ENCODE measurements at places on chromosomes 7 and 10.

DNA sequence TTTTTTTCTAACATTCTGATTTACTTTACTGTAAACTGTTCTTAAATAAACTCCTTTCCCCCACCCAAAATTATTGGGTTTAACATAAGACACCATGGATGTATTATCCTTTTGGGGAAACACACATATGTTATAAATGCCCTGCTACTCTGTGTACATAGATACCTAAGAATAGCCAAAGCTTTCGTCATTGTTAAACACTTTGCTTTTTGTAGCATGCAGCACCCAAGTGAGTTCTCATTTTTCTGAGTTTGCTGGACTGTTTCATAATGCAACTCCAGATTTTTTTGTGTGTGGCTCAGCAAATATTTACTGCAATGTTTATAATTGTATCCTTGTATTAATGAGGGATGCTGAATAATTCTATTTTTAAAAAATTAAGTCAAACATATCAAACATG is 86.9 kb downstream of the VTI1A start:
- no peak for DNase-seq

- no peak for DNase-seq
Measured at GRCh38 chr10:13654846-13655245, 68.1 kb downstream of the PRPF18 start.

DNA sequence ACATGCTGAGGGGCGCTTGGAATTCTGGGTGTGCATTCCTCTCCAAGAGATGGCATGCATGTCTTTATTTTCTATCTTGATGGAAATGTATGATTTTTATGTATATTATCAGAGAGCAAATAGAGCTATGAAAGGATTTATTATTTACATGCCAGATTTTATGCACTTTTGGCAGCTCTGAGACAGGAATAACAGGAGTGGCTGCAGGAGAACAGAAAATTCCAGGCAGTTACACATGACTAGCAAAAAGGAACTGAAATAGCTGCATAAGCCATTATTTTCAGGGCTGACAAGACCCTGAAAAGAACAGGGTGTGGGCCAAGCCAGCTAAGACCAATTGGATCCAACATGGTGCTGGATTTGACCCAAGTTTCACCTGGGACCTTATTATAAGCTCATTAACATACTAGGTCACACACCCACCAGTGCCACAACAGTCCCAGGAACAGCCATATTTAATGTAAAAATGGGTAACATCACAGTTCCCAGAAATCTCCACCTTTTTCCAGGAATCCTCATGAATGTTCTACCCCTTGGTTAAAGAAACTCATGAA is 43.2 kb upstream of the ACSL5 start:
- no peak for DNase-seq

GRCh38 chr7:12705878-12706277 is 18.4 kb downstream of the ARL4A start:
- DNase-seq: no peak

GRCh38 chr10:4270116-4270515 is 485.1 kb upstream of the KLF6 start:
- DNase-seq: no peak

DNA sequence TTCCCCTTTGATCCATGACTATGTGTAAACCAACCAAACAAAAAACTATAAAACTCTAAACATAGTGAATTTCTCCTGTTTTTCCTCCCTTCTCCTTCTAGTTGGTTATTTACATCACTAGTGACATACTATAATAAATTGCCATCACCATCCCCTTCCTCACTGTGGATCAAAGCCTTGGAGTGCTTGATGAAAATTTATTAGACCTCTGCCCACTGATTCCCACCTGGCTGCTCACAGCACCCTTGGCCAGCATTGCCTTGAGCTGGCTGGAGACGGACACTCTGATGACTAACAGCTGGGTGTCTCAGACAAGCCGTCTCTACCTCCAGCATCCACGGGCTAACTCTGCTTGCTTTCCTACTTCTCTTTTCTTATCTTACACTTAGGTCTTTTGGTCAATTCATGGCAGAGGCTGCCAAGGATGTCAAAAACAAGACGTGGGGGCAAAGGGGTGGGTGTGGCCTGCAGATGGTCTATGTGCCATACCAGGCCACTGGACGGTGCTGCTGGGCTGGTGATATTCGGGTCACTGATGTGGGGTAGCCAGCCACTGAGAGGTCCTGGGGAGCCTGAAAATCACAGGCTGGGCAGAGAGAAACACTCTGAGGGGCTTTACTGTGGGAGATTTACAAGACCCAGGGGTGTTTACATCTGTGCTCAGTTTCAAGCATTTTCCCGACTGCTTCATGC is 207.8 kb downstream of the TAX1BP1 start:
- DNase-seq: no peak

- no peak for DNase-seq
Measured at GRCh38 chr7:100126239-100126930, 382 bp upstream of the MBLAC1 start.

- DNase-seq: no peak
Measured at GRCh38 chr10:122044045-122044661, 55.2 kb downstream of the TACC2 start.

DNA sequence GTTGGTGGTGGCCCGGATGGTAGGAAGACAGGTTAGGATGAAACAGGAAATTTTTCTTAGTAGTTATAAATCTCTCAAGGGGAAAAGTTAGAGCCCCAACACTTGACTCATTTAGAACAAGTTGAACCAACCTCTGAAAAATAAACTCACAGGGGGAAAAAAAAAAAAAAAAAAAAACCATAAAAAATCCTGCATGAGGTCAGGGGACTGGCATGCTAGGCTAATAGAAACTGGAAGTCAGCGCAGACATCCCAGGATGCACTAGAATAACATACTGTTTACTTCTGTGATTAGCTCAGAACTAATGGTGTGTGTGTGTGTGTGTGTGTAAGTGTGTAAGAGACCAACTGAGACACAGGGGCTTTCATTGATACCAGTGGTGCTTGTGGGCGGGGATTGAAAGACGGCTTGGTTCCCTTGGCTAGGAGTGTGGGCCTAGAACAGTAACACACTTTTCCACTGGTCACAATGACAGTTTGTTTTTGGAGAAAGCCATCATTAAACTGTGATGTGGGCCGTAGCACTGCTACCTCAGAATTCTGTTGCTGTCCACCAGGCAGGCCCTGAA is 491.6 kb upstream of the GALNT17 start:
- no peak for DNase-seq

GRCh38 chr10:67506083-67506756 is 189.8 kb downstream of the CTNNA3 start:
- DNase-seq: no peak

- no peak for DNase-seq
Measured at GRCh38 chr7:135150072-135150782, 2.4 kb downstream of the TMEM140 start.

DNA sequence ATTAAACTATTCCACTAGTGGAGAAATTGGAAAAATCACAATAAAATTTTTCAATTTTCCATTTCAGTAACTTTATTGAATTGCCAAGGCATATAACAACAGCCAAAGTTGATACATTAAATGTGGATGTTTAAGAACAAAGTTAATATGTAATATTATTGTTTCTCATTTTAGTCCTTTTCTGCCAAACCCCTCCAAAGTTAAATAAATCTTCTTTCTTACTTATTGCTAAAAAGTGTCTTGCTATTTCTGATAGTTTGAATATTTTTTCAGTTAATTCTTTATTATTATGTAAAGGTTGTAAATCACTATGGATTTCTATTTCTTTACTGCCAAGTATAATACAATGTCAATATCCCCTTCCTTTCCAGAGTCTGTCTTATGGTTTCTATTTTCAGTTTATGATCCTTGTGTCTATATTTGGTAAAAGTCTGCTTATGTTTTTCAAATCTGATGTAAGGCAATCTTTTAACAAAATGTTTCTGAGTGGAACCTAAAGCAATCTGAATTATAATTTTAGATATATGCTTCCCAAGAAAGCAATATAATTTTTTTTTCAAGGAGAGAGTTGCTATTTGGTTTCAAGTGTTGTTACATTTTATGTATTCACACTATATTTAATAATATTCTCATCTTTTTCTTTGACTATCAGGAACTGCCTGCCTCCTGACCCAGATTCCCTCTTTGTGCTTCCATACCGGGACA is 80.3 kb upstream of the RHOBTB1 start:
- DNase-seq: no peak

- DNase-seq: no peak
Measured at GRCh38 chr7:96136600-96137239, 185.2 kb downstream of the SLC25A13 start.

DNA sequence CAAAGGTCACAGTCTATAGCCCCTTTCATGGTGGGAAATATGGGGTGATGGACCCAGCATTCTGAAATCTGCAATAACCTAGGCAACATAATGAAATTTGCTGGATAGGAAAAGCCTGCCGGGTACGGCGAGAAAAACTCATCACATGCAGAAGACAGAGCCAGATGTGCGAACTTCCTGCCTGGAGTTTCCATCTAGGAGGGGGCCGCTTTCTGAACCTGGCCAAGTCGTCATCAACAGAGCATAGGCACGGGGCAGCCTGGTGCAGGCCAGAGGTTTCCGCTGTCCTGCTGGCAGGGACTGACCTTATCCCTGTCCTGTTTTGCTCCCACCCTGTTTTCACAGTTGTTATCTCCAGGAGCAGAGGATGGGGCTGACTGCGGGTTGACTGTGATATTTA is 27.4 kb downstream of the CCDC3 start:
- DNase-seq: no peak

DNA sequence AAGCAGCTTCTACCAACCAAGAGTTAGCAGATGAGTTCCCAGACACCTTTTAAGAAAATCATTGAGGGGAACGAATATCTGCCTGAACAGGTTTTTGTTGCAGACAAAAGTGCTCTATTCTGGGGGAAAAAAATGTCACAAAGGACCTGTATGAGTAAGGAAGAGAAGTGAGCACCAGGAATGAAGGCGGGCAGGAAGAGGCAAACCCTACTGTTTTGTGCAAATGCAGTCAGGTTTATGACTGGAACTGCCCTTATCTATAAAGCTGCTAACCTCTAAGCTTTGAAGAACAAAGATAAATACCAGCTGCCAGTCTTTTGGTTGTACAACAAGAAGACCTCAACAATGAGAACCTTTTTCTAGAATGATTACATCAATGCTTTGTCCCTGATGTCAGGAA is 292.4 kb upstream of the SP4 start:
- no peak for DNase-seq

GRCh38 chr10:113991091-113991860 is 52.4 kb upstream of the ADRB1 start:
- DNase-seq: no peak

DNA sequence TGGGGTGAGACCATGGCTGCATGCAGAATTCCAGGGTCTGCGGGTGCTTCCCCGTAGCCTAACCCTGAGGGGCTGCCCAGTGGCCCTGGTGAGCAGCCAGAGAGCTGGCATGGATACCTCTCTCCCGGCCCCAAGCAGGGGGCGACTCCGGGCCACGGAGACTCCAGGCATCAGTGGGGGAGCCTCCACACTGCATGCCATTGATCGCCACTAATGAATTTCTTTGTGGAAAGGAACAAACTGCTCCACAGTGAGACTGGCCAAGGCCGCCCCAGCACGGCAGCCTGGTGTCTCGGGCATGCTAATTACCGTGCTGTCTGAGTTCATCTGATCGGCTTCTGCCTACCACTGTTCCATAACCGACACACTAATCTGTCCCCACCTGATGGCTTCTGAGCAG is 184.4 kb downstream of the GRID1 start:
- DNase-seq: no peak

DNA sequence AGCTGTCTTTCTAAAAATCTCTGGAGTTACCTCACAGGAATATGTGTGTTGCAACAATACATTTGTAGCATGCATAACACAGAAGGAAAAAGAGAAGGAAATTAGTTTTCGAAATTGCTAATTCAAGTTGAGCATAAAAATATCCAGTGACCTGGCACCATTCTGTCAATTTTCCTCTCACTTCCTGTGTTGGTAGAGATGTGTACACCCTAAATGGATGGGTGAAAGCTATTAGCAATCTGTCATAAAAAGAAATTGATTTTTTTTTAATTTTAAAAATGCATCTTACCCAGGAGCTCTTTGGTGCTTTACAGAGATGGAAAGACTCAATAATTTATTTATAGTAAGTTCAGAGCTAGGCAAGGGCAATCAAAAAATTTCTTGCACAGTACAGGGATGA is 333.3 kb upstream of the TMEM229A start:
- no peak for DNase-seq

DNA sequence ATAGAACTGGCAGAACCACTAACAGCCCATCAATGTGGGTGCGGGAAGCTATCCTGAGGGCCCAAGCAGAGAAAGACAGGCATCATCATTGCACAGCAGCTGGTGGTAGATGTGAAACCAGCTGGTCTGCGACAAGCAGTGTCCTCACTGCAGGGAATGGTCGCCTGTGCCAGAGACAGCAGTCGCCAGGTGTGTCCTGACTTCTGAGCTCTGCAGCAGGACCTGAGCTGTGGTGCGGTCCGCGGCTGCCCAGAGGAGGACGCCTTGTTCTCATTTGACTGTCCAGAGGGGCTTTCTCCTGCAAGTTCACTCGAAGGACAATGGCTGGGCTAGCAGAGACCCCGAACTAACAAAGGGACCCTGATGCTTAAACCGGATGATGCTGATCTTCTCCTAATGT is 97.4 kb downstream of the LRRC18 start:
- DNase-seq: no peak

DNA sequence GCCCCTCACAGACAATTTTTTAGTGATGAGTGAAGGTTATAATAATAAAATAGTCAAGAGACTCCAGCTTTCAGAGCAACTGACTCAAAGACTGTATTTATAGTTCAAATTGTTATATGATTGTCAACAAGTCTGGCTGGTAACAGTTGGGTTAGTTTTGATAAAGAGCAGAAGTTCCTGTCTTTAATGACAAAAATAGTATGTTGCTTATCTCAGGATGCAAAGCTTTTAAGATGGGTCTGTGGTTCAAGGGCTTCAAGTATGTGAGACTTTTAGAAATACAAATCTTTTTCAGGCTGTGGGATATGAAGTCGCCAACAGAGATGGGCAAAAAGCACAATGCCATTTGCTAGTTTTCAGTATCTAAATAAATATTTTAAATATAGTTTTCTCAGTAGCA is 118.4 kb downstream of the ABCA13 start:
- no peak for DNase-seq

DNA sequence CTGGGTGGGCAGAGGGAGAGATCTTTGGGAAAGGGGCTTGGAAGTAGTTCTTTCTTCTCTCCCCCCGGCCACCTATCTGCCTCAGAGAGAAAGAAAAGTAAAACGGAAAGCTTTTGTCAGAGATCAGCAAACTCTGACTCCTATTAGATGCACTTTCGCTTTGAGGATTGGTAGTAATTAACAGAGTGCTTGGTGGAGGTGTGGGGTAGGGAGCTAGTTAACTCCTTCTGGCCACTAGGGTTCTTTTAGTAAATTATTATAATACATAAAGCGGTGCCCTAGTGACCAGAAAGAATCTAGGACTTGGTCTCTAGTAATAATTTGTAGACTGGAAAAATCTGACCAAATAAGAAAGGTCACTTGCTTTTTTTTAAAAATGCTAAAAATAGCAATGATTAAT is 54.6 kb downstream of the CPVL start:
- DNase-seq: no peak

- DNase-seq: no peak
Measured at GRCh38 chr7:31761646-31762045, 74.6 kb downstream of the PPP1R17 start.

DNA sequence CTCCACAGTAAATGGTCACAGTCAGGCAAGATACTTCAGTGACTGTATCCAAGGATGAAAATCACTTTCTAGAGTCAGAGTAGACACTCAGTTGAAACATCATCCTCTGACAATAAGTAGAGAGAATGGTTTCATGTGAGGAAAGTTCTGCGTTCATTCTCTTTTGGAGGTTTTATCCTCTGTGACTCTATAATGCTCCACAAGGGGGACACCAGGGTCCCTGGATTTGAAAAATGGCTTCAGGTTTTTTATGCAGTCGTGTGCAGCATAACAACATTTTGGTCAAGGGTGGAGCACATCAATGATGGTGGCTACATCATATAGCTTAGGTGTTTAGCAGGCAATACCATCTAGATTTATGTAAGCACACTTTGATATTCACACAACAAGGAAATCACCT is 40.4 kb downstream of the TMEM168 start:
- DNase-seq: no peak

All from stimulated activated CD4-positive, alpha-beta T cell treated with anti-CD3 and anti-CD28 coated beads, Interleukin-1b, Interleukin-23, amount 100 ng/mL, for 1 hour (primary cell).